ENCODE measurements at places on chromosomes 12 and 14.

DNA sequence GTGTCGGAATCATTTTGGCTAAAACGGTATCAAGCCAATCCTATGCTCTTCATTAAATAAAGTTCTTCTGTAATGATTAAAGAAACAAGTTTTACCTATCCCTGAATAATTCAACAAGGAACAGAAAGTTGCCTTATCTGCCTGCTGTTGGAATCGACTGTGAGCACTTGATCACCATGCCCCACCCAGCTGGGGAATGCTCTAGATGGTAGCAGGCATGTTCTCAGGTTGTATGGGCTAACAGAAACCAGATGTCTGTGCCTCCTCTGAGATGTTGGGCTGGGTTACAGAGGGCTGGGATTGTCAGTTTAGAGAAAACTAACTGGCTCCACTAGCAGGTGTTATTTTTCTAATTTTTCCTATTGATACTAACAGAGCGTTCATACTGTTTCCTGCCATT is 28.9 kb downstream of the RTRAF start:
- DNase-seq, result no peak

DNA sequence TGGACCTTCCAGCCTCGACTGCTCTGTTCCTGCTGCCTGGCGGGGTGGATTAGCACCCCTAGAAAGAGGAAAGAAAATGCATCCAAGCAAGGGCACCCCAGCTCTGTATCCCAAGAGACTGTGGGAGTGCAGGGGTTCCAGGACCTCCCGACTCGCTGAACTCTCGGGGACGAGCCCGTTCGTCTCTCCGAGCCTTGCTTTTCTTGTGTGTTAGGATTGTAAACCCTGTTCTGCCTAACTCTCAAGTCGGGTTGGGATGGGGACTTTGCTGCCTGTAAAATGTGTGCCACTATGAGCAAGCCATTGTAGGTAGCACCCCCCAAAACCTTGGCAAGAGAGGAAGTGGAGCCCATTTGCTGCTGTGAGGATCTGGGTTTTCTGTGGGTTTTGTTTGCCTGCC is 73.2 kb upstream of the VRK1 start:
- no peak for DNase-seq

DNA sequence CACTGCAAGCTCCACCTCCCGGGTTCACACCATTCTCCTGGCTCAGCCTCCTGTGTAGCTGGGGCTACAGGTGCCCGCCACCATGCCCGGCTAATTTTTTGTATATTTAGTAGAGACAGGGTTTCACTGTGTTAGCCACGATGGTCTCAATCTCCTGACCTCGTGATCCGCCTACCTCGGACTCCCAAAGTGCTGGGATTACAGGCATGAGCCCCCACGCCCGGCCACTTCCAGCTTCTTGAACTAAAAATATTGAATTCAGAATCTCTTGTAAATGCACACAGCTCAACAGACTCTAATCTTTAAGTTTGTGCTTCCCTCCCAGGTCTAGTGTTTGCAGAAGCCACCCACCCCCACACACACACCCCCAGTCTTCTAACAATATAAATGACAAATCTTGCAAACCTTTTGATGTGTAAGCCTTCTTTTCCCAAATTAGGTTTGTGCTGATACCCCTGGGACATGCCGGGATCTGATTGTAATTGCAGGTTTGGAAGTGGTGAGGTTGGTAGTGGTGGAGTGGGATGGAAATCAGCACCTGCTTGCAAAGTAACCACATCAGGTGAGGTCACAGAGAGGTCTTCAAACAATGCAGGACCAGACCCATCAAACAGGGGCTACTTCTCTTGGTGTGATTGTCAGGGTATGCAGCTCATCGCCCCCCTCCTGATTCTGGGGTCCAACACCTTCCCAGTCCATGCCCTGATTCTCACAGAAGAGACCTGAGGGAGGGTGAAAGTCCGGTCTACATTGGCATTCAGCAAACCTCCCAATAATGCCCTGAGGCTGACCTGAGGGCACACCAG is 51.4 kb upstream of the GPR132 start:
- DNase-seq, result no peak

DNA sequence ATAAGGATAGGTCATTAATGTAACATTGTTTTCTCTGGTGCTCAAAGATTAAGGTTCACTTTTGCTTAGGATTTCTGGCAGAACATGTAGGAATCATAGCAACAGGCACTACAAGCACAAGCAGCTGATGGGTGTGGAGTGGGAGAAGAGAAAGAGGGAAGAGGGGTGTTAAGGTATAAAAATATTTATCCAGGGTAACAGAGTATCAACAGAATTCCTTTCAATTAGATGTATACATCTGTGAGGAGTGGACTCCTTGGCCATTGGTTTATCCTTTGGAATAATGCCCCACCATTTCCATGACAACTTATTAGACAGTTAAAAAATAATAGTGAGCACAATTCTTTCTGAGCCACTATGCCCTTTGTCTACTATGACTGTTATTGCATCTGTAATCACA is 388.3 kb upstream of the DDHD1 start:
- DNase-seq, result no peak

GRCh38 chr12:81389550-81390099 is 311.7 kb downstream of the ACSS3 start:
- no peak for DNase-seq

DNA sequence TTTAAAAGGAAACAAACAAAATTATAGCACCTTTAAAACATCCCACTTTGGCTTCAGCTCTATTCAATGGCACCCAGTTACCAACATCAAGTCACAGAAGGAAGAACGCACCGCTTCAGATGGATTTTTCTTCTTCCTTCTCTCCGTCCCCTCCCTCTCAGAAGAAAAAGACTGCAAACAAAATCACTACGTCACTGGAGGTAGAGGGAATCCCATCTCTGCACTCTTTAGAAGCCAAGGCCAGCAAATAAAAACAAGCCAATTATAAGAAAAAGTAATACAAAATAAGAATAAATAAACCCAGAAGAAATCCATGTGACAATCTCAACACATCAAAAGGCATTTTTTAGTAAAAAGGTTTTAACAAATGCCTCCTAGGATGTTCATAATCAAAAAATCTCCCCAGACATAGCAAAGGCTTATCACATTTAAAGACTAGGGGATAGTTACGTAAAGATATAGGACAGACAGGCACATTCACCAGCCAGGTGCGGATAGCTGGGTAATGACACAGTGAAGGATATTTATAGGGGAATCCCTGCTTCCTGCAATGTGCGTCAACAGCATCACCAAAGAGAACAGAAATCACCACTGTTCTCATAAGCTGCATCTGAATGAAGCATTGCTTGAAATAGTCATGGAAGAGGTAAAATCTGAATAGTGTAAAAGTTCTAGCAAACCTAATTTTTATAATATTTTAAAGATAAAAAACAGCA is 89.4 kb downstream of the R3HDM2 start:
- DNase-seq, result no peak
